ENCODE measurements at places on chromosomes 6 and 20.
A peak's percentile ranks its signal among the peaks of the same experiment; 100 is the strongest.

GRCh38 chr6:101126501-101126900, 245.4 kb upstream of the ASCC3 start:
- DNase-seq, result no peak

DNA sequence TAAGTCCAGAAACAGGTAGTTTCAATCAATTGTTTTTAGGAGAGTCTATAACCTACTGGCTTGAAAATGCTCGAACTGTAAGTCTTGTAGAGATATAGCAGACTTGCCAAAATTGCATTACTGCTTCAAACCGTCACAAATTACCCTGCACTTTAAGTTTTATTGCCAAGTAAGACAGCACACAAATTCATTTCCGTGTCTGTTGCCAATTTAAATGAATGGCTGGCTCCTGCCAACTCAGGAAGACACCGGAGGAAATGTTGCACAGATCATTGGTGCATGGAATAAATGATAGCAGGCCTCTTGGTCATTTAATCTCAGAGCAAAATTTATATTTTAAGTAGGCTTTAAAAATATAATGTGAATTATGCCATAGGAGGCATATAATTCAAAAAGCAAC, 438.1 kb downstream of the HACE1 start:
- DNase-seq, result no peak

DNA sequence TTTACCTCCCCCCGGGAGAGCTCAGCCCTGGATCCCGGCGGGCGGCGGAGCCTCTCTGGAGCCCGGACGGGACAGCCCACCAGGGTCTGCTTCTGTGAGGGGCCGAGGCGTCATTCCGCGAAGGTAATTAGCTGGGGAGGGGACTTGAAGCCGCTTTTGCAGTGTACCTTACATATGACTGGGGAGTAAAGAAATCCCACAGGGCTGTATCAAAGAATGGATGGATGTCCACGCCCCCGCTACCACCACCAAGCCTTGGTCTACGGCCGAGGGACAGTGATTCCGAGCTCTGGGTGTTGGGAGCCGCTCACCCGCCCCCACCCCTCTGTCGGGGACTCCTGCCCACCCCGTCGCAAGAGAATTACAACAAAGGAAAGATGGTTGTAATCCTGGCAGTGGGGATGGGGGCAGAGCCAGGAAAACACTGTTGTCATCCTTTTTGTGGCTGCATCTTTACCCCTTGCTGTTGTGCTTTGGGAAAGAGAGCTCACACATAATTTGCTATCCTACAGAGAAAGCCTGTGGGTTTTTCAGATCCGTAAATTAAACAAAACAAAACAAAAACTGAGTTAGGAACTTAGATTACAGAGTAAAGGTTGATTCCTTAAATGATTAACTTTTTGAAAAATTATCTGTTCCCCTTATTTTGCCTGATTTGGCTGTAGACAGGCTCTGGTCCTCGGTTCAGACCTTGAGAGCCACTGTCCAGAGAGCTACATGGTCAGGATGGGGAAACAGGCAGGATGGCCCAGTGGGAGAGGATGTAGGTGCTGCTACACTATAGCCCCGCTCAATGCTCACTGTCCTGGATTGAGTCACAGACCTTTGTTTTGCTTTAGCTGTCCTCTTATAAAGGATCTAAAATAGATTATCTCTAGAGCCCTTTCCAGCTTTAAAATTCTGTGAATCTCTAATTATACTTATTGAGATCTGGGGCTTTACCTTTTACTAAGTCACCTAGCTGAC, 997 bp upstream of the FBXO30 start:
- no peak for DNase-seq

- no peak for DNase-seq
These were observed 6.7 kb upstream of the BEND3 start for GRCh38 chr6:107121964-107122495.

GRCh38 chr6:154301839-154302752, 54.5 kb downstream of the IPCEF1 start:
- DNase-seq, result no peak

- no peak for DNase-seq
These were observed 229.7 kb downstream of the FOXA2 start for GRCh38 chr20:22354647-22355046.

- DNase-seq, result no peak
These were observed 231.3 kb upstream of the MARCKS start for GRCh38 chr6:113625850-113626249.

GRCh38 chr6:52994839-52995088, 320 bp downstream of the GSTA4 start:
- peak; percentile 89 for DNase-seq

DNA sequence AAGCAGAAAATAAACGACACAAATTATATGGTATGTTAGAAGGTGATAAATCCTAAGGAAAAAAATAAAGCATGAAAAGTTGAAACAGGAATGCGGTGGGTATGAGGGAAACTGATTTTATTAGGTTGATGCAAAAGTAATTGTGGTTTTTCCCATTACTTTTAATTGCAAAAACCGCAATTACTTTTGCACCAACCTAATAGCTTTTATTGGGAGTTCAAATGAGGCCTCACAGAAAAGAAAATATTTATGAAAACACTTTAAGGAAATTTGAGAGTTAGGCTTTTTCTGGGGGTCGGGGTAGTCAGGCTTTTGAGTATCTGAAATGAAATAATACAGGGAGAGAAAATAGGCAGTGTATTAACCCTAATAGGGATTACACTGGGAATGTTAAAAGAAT, 397.0 kb upstream of the KHDRBS2 start:
- no peak for DNase-seq

DNA sequence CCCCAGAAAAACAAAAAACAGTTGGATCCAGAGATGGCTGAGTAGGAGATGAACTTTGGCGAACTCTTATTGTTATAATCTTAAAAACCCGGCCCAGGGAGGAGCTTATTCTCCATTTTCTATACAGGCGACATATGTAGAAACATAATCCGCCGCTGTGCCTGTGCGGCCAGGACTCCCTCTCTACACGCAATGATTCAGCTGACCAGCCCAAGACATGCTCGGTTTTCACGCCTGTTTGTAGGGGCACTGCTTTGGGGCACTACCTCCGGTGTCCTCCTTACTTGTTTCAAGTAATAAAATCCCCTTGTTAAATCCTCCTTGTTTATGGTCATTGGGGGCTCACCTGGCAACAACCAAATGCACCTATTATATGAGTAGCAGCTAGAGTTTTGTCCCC, 89.9 kb downstream of the SEL1L2 start:
- DNase-seq, result no peak

Data from spleen (tissue), 13 donors.